ENCODE measurements at places on chromosomes 5 and 9. TPM values are rescaled to one million over a fixed set of nuclear protein-coding genes. Genes with fewer than 3 reads are reported as not detected.

The SPATA31E1 gene
- polyA plus RNA-seq: not detected

The PCDHAC2 gene
- 0.67 TPM for polyA plus RNA-seq

The SLCO6A1 gene
- polyA plus RNA-seq: 0.48 TPM

The RGS7BP gene
- 8.9 TPM for polyA plus RNA-seq

The NSG2 gene
- 0.40 TPM for polyA plus RNA-seq

The LEAP2 gene
- 2.2 TPM for polyA plus RNA-seq

The CDK7 gene
- polyA plus RNA-seq: 21.5 TPM

The OGN gene
- 374 TPM for polyA plus RNA-seq

The SOHLH1 gene
- not detected for polyA plus RNA-seq

The PLAC8L1 gene
- polyA plus RNA-seq: 0.73 TPM

The GPR21 gene
- polyA plus RNA-seq: 0.44 TPM

The MPDZ gene
- polyA plus RNA-seq: 42.9 TPM

The PIP5K1B gene
- polyA plus RNA-seq: 1.1 TPM

The TMEM232 gene
- 1.00 TPM for polyA plus RNA-seq

The CARD9 gene
- 0.82 TPM for polyA plus RNA-seq

Measured in forelimb muscle (tissue), 1 donor.